Stimulated activated naive CD8-positive, alpha-beta T cell treated with anti-CD3 and anti-CD28 coated beads, Interleukin-15, amount 100 ng/mL, for 72 hours (primary cell): ENCODE measurements at places on chromosomes 6 and 20.

- no peak for DNase-seq
Observed at GRCh38 chr6:163984124-163984936, 569.8 kb downstream of the QKI start.

DNA sequence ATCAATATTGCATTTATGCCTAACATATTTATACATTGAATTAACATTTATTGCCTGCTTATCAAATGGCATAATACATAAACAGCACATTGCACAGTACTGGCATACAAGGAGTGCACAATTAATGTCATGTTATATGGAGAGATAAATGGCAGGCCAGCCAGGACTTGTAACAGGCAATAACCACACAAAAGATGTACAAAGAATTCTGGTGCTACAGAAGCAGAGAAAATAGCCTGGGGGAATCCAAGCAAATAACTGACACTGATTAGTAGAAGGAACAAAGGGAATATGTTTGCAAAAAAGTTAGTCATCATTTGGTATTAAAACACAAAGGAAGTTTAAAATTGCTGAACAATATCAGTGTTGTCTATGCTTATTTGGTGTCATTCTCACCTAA lies 27.3 kb downstream of the COL21A1 start:
- no peak for DNase-seq

GRCh38 chr20:55439070-55439469 lies 566.2 kb downstream of the CBLN4 start:
- DNase-seq: no peak

- no peak for DNase-seq
Observed at GRCh38 chr20:40156600-40157317, 532.3 kb downstream of the MAFB start.

DNA sequence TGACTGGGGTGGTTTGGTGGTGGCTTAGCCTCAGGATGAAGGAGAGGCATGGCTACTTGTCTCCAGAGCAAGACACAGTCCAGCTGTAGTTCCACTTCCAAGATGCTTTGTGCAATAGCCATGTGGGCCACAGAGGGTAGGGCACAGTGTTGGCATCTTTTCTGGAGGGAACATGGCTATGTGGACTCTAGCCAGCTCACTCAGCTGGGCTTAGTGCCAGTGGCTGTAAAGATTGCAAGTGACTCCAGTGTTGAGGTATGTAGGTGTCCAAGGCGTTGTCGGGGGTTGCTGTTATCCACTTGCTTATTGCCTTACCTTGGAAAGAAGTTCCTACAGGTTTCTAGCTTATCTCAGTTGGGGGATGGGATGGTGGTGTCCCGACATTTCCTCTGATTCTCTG lies 233.4 kb downstream of the CD109 start:
- no peak for DNase-seq
